ENCODE measurements at places on chromosomes 1 and 21.
A peak's percentile ranks its signal among the peaks of the same experiment; 100 is the strongest.

GRCh38 chr1:36401602-36402503 is 4.1 kb upstream of the LSM10 start:
- DNase-seq: no peak

DNA sequence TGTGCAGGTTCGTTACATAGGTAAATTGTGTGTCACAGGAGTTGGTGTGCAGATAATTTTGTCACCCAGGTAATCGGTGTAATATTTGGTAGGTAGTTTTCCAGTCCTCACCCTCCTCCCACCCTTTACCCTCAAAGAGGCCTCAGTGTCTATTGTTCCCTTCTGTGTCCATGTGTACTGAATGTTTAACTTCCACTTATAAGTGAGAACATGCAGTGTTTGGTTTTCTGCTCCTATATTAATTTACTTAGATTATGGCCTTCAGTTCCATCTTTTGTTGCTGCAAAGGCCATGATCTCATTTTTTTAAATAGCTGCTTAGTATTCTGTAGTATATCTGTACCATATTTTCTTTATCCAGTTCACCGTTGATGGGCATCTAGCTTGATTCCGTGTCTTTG is 87.3 kb downstream of the RPS6KC1 start:
- DNase-seq: no peak

DNA sequence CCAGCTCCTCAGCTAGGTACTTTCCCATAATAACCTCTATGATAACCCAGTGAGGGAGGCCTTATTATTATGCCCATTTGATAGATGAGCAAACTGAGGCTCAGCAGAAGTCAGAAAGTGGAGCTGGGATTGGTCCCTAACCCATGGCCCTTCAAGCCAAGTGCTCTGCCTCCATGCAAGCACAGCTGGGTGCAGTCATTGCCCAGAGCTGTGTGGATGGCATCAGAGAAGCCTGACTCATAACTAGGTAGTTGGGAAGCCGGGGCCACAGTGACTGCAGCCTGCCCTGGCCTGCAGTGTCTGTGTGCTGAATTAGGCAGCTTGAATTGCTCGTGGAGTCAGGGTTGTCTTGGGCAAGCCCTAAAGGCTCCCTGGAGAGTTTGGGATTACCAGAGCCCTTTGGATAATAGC is 89.9 kb upstream of the SLC2A1 start:
- no peak for DNase-seq

GRCh38 chr1:97906567-97907241 is 14.1 kb downstream of the DPYD start:
- peak; percentile 21 for DNase-seq

GRCh38 chr21:44867999-44868700 is 5.3 kb downstream of the PTTG1IP start:
- DNase-seq: no peak

DNA sequence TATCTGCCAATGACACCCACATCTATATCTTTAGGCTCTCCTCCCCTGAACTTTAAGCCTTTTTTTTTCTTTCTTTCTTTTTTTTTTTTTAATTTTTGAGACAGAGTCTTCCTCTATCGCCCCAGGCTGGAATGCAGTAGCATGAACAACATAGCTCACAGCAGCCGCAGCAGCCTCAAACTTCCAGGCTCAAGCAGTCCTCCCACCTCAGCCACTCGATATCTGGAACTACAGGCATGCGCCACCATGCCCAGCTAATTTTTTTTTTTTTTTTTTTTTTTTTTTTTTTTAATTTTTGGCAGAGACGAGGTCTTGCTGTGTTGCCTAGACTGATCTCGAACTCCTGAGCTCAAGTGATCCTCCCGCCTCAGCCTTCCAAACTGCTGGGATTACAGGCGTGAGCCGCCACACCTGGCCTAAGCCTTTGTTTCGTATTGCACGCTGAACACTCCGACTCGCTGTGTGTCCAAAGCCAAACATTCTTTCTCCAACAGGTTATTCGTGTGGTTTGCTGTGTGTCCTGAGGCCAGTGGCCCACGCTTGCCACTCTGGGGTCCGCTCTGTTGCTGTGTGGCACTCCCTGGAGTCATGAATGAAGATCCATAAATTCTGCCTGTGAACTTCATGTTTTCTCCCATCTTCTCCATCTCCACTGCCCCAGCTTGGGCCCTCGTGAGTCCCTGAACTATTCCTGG is 119.4 kb downstream of the CAMTA1 start:
- no peak for DNase-seq

GRCh38 chr1:178566187-178566586 is 53.3 kb downstream of the TEX35 start:
- no peak for DNase-seq

- DNase-seq: no peak
These were observed 14.2 kb upstream of the VN1R5 start for GRCh38 chr1:247241691-247242090.
